Common myeloid progenitor, CD34-positive (primary cell): ENCODE measurements at places on chromosomes 1 and 21.
A peak's percentile ranks its signal among the peaks of the same experiment; 100 is the strongest.

DNA sequence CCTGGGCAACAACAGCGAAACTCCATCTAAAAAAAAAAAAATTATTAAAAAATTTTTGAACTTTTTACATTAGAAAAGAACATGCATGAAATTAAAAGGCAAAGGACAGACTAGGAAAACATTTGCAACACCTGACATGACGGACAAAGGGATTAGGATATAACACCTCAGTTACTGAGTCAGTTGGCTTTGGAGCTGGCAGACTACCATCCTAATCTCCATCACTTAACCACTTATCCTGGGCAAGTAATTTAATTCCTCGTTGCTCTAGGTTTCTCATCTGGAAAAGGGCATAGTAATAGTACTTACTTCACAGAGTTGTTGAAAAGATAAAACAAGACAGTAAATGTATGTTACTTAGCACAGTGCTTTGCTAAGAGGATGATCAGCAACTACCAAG is 11.9 kb downstream of the HECTD3 start:
- DNase-seq = no peak

GRCh38 chr1:172863031-172863430 is 187.7 kb downstream of the TNFSF18 start:
- DNase-seq = no peak

DNA sequence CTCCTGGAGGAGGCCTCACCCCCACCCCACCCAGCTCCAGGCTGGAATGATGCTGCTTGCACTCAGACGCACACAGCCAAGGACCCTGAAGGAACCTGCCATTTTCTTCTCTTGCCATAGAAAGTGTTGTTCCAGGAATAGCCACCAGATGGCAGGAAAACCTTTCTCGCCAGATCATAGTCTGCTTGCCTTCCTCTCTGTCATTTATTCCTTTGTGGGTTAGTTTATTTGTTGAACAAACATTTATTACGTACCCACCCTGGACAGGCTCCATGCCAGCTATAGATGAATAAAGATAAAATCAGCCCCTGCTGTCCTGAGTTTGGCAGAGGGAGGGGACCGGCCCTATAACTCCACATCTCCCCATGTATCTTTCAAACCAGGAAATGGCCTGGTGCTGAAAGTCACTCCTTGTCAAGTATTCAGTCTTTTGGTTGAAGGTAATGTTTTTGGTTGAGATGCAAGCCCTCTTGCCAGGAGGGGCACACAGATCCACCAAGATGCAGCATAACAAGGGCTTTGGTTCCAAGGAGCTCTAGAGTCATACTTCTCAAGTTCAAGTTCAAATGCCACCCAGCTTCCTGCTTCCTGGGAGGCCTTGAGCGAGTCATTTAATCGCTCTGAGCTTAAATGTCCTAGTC is 7.0 kb upstream of the KCNC4 start:
- DNase-seq = peak; percentile 76

DNA sequence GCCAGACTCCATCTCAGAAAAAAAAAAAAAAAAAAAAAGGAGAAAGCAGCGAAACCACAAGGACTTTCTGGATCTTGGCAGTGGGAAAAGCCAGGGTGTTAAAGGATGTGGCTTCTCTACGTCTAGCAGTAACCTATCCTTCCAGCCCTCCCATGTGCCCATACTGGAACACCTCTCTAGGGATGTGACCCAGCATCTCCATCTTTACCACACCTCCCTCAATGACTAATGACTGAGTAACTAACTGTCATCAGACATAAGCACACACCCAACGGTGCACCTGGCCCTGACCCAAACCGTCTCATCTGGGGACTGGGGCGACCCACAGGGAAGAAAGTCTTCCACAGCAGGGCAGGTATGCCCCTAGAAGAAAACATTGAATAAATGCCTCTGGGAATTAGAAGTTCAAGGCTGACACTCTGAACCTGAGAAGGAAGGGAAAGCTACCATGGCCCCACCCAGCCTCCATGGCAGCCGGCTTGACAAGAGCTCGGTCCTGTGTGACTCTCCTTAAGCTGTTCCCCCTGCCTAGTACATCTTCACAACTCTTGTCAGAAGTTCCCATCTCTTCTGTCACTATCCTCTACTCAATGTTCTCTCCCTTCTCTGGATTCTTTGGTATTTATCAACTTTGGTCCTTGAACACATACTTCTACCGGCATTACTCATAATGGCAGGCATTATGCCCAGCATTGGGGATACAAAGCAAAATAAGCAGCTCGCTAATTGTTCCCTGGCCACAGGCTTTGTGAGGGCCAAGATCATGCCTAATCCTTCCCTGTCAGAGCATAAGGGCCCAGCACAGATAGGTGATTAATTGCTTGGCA is 14.8 kb upstream of the PAQR6 start:
- no peak for DNase-seq

DNA sequence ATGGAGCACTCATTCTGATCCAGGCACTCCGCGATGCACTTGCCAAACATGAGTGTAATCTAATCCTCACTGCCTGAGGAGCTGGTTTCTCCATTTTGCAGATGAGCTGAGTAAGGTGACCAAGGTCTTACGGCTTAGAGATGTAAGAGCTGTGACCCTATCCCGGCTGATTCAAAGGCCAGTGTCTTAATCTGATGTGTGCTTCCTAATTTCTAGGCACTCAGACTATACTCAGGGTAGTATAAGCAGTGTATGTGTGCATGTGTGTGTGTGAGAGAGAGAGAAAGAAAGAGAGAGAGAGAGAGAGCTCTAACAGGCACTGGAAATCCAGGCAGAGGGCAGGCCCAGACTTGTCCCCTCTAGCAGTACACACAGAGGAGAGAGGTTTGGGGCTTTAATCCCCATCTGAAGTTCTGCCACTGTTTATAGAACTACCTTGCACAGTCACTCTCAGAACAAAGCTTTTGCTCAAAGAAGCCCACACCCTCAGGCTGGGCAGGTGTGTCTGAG is 188.2 kb downstream of the ZBTB18 start:
- DNase-seq = no peak

DNA sequence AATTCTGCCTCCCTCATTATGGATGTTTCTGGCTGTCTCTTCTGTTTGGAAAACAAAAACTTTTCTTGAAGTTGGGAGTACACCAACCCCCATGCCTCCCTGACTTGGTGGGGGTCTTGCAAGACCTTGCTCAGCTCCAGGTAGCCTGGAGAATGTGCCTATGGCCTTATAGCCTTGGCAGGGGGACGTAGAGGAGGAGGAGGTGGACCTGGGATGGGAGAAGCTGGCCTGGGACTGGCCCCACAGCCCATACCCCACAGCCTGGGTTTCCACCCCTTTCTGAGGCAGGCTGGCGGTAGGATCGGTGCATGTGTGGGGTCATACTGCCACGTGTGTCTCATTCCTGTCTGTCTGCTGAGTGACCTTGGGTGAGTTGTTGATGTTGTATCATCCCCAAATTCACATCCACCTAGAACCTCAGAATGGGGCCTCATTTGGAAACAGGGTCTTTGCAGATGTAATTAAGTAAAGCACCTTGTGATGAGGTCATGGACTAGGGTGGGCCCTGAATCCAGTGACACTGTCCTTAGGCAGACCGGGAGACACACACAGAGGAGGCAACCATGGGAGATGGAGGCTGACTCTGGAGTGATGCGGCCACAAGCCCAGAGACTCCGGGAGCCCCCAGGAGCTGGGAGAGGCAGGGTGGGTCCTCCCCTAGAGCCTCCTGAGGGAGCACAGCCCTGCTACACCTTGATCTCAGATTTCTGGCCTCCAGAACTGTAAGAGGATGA is 18.5 kb downstream of the OBSCN start:
- no peak for DNase-seq

DNA sequence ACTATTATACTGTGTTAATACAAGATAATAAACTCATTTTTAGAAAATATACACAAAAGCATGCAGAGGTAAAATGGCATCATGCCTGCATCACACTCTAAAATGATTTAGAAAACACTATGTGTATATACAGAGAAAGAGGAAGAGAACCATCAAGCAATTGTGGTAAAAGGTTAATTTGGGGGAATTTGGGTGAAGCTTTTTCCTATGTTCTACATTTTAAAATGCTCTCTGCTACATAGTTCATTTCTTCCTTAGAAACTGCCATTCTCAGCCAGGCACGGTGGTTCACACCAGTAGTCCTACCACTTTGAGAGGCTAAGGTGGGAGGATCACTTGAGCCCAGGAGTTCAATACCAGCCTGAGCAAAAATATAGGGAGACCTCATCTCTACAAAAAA is 44.1 kb downstream of the GON4L start:
- no peak for DNase-seq

- DNase-seq = peak; percentile 15
Observed at GRCh38 chr1:24364975-24365678, 46.0 kb downstream of the GRHL3 start.

GRCh38 chr1:203306089-203306964 is 1.0 kb downstream of the BTG2 start:
- DNase-seq = peak; percentile 84
